ENCODE measurements at places on chromosomes 2 and 18.

DNA sequence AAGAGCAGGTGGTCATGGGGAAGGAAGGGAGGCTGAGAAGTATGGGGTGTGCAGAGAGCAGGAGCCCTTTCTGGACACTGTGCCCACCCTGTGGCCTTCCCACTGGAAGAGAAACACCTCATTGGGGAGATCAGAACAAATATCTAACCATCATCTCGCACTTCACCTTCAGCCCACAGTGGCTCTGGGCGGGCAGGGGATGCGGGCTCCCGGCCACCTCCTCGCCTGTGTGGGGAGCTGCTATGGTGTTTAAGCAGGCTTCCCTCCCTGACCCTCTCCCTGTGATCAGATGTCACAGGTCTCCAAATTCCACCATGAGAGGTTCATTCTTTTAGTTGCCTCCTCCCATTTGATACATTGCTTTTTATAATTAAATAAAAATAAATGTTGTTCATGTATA is 5.0 kb downstream of the FBLN7 start:
- no peak for DNase-seq

DNA sequence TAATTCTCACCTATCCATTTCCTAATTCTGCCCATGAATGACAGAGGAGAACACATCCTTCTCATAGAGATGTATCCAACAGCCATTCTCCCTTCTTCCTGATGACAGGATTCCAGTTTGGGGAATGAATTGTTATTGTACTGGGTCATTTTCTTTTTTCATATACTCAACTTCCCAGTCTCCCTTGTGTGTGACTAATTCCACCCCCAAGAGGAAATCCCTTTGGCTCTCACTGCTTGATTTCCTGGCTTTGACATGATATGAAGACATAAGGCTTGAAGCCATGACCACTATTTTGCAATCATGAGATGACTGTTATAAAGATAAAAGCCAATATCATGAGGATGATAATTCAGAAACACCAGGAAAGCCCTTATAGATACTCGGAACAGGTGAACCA is 384.7 kb upstream of the ACVR2A start:
- peak; percentile 0 for DNase-seq

DNA sequence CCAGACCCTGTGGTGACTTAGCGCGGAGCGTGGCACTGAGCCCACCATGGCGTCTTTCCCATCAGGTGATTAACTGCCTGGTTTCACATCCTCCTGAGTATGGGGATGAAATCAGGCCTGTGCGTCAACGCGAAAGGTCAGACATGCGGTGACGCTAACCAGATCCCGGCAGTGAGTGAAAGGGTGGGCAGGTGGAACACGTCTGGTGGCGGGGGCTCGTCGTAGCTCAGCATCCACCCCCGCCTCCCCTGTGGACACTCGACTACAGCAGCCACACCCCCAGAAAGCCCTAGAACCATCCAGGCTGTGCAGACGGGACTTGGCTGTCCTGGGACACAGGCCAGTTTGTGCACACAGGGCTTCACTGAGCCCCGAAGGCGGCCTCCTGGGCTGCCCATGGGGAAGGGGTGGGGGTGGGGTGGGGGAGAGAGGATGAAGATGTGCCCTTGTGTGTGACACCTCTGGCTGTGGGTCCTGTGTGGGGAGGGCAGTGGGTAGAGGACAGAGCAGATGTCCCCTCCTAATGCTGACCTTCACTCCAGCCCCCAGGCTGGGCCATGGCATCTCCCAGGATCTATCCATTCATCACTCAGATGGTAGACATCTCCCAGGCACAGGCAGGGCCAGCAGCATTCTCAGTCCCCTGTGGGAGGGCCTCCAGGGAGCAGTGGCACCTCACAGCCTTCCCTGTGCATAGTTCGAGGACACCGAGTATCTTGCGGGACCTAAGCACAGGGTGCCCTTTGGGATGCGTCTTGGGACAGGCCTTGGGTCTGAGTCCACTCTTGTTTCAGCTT is 27.5 kb downstream of the RAMP1 start:
- no peak for DNase-seq

DNA sequence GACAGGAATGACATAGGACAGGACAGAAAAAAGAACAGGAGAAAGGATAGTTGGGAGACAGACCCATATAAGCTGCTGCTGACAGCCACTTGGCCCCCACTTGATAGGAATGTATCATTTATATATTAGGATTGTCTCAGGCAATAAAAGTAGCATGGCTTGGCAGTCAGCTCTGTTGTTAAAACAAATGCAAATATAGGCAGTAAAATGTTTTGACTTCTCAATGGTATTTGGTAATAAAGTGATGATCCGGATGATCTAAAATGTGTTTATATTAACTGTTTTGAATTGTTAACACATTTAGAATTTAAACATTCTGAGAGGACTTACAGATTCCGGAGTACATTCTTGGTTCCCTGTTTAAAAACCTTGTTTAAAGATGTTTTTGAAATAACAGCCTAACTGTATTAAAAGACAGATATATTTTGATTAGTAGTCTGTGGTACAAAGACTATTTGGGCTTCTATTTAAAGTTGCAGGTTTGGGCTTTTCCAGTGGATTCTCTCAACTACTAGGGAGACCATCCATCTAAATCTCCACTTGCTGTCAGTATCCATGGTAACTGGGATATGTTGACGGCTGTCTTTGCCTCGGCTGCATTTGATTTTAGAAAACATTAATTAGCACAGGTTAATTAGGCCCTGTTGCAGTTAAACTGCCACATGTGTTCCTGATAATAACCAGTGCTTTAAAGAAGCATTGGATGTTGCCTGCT is 147.6 kb downstream of the ESCO1 start:
- peak; percentile 52 for DNase-seq

GRCh38 chr2:61736953-61737352 is 116.9 kb downstream of the FAM161A start:
- DNase-seq: no peak
